ACHN (cell line): ENCODE measurements at places on chromosomes 2 and 18.

DNA sequence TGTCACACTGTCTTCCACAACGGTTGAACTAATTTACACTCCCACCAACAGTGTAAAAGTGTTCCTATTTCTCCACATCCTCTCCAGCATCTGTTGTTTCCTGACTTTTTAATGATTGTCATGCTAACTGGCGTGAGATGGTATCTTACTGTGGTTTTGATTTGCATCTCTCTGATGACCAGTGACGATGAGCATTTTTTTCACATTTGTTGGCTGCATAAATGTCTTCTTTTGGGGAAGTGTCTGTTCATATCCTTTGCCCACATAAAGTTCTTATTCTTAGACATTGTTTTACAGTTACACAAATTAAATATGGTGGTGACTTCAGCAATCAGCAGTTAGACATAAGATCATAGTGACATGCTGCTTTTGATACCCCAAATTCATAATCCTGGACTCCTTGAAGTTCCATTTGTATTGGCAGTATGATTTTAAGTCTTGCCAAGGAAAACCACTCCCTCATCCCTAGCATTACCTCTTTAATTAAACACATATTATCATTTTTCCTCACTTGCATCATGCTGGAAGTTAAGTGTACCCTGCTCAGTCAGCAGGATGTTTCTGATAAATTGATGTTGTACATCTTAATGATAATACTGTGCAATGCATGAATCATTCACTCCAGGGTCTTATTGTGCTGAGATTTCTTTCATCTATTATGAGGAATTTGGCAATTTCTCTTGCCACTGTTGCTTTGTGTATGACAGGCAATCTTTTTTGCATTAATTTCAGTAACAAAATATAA, 67.6 kb upstream of the STAT1 start:
- no peak for DNase-seq

GRCh38 chr2:100011272-100011731, 131.1 kb downstream of the AFF3 start:
- DNase-seq = peak; percentile 25

DNA sequence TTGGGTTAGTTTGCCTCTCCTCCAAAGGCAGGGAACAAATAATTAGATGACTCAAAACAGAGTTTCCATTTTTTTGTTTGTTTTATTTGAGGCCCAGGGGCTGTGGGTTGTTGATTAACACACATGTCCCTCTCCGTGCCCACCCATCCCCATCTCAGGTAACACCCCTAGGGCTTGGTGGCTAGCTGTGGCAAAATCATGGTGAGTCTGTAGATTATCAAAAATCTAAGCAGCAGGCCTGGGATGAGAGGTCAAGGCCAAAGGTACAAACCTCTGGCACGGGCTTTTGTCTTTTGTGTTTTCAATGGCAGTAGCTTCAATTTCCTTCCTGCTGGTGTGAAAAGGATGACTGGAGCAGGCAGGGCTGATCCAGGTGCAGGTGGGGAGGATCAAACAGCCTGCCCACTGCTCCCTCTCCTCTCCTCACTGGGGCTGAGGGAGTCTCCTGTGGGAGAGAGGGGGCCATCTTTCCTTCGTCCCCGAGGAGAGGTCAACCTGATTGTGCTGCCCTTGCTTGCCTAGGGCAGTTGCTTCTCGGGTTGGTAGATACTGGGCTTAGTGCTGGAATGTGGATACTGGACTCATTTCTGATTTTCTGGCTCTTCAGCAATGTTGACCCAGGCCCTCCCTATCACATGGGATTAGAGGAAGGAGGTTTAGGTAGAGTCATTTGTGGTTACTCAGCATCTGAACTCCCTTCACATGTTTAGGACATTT, 31.9 kb upstream of the EML4 start:
- DNase-seq = no peak

DNA sequence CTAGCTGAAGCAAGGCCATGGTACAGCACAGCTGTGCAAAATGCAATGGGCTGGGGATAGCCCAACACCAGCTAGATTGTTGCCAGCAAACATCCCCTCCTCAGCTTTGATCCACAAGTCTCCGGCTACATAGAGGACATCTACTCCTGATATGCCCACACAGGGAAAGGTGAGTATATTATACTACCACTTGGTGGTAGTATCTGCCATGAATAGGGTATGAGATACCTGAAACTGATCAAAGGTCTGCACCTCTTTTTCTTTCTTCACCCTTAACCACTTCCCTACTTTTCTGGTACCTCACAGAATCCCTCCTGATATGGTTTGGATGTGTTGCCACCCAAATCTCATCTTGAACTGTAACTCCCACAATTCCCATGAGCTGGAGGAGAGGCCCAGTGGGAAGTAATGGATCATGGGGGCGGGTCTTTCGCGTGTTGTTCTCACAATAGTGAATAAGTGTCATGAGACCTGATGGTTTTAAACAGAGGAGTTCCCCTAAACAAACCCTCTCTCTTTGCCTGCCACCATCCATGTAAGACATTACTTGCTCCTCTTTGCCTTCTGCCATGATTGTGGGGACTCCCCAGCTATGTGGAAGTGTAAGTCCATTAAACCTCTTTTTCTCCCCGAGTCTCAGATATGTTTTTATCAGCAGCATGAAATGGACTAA, 279.6 kb downstream of the TXNL1 start:
- DNase-seq = no peak

DNA sequence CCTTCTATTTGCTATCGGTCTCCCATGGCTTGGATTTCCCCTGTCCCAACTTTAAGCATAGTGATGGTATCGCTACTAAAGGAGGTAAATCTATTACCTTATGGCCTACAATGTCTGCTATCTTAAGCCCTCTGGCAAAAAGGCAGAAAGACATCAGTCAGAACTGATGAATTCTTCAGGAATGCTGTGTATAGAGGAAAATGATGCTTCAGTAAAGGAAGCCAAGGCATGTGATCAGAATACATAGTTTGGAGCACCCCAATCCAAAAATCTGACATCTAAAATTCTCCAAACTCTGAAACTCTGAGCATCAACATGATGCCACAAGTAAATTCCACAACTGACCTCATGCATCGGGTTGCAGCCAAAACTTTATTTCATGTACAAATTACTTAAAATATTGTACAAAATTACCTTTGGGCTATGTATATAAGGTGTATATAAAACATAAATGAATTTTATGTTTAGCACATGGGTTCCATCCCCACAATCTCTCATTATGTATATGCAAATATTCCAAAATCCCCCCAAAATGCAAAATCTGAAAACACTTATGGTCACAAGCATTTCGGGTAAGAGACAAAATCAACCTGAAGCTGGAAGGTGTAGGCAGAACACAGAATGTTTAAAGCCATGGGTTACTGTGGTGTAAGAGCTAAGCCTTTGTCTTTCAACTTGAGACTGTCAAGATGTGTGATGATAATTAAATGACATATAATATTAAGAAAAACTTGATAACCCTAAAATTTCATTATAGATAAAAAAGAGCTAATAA, 66.2 kb downstream of the CUL3 start:
- peak; percentile 24 for DNase-seq

GRCh38 chr2:154338352-154338967, 360.0 kb upstream of the KCNJ3 start:
- DNase-seq = no peak

DNA sequence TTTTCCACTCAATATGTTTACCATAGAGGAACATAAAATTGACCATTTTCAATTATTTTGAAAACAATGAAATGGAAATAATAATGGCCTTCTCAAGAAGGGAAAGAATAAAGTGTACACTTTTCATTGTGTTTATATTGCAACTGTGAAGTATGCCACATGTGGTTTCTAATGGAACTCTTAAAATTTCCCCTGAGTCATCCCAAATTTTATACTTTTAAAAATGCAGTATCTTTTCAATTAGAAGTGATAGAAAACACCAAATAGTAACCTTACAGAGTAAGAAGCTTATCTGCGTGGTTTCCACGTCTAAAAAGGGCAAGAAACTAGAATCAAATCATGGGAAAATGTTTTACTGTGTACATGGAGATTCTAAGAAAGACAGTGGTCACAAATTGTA, 70.0 kb downstream of the SCG2 start:
- DNase-seq = no peak

- DNase-seq = no peak
Observed at GRCh38 chr18:60090170-60090569, 190.4 kb downstream of the PMAIP1 start.

DNA sequence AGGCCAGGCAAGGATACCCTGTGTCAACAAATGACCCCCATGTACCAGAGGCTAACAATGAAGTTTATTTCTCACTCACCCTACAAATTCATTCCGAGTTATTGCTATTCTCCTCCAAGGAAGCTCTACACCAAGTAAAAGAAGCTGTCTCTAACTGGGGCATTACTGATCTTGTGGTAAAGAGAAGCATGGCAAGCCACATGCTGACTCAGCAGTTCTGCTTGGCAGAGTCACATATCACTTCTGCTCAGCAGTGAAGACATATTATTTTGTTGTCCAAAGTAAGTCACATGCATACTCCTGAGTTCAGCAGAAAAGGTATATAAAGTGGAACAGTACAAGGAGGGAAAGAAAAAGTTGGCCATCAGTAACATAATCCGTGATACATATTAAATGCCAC, 315.8 kb downstream of the GULP1 start:
- peak; percentile 8 for DNase-seq

DNA sequence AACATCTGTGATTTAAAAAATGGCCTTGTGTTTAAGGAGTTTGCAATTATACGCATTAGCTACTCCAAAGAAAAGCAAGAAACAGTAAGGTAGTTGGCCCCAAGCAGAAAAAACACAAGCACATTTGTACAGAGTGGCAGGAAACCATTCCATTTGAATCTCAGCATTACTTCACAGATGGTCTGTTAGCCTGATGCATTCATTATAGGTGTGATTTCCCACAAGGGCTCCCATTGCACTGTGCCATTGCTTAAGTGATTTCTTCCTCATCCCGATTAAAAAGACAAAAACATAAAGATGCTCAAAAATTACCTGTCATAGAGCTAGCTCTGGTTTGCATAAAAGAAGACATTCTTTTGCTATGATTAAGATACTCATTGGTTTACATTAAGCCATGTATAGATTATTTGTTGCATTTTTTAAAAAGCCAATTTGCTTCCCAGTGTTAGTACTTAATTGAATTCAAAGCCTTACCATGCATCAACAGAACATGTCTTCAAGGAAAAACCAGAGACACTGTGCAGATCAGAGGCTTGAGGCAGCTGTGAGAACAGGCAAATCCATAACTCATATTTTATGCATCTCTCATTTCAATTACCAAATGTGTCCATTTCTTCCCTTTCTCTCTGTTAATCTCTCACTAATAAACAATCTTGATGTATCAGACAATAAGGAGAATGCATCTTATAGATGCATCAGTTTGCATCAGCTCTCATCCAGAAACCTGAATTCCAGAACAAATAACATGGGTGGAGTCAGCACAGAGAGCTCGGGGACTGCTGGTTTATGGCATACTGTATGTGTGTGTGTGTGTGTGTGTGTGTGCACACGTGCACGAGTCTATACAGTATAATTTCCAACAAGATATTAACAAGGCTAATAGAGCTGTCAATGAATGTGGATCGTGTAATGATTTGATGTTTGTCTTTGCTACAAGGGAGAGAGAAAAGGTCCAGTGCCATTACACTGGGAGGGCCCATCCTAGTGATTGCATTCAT, 558.6 kb upstream of the HS6ST1 start:
- DNase-seq = no peak

DNA sequence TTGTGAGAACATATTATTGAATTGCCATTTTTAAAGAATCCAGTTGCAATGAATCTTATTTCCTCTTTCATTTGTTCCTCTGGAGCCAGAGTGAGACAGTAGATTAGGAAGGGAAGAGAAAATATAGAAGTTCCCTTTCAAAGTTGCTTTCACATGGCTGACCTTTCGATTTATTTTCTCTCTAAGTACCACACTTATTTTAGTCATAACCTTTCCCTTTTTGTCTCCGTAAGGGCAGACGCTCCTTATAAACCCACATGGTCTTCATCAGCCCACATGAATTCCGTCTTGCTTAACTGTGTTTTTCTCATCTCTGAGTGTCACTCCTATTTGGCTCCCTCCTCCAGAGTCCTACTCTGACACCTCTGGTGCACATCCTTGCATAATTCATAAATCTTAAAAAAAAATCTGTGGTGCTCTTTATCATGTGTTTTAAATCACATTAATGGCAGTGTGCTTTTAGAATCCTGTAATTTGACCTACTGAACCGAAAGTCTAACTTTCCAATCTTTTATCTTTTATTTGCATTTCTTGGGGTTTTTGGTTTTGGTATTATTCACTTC, 38.5 kb upstream of the ZNF396 start:
- no peak for DNase-seq

DNA sequence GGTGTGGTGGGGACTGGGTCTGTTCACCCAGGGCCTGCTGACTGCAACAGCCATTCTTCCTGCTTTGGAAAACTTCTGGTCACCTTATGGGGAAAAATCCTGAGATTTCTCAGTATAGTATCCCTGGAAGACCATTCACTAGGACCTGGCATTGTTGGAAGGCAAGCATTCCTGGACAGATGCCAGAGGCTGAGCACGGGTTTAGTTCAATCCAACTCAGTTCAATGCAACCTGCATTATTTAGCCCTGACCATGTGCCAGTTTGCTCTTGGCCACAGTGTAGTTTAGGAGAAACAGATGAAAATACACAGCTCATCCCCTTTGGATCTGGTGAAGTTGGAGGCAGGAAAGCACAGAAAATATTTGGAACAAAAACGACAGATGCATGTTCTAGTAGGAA, 95.9 kb downstream of the LPIN1 start:
- DNase-seq = no peak

DNA sequence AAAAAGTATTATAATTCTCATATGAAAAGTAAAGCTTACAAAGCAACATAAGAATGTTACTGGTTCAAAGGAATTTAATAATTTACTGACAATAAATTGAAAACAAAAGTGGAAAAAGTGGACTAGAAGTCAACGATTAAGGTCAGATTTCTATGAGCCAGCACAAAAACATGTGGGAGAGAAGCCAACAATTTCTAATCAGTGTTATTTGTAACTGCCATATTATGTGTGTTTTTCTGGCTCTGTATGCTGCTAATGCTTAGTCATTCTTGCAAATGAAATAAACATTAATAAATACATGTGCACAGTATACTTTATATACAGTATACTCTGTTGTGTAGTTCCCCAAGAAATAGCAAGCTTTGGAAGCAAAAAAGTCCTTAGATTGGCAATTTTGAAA, 301.3 kb upstream of the RGPD4 start:
- no peak for DNase-seq

GRCh38 chr2:166539340-166540162, 45.5 kb upstream of the SCN7A start:
- DNase-seq = peak; percentile 62

DNA sequence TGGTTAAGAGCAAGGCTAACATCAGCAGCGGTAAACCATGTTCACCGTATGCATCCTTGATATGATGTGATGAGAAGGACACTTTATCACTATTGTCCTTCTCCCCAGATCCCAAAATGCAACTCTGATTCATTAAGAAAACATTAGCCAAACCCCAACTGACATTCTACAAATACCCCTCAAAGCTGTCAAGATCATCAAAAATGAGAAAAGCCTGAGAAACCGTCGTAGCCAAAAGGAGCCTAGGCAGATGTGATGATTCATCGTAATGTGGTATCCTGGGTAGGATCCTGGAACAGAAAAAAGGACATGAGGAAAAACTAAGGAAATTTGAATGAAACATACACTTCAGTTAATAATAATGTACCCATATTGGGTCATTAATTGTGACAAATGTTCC, 67.3 kb upstream of the ST6GAL2 start:
- no peak for DNase-seq

GRCh38 chr2:190574169-190574568, 39.6 kb upstream of the NEMP2 start:
- no peak for DNase-seq
